SHP77 (cell line): ENCODE measurements at places on chromosomes 12 and 14.

DNA sequence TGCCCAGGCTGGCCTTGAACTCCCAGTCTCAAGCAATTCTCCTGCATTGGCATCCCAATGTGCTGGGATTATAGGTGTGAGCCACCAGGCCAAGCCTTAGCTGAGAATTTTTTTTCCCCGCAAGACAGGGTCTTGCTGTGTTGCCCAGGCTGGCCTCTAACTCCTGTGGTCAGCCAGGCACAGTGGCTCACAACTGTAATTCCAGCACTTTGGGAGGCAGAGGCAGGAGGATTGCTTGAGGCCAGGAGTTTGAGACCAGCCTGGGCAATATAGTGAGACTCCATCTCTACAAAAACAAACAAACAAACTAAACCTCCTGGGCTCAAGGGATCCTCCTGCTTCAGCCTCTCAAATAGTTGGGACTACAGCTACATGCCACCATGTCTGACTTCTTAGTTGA, 27.3 kb downstream of the DEPDC4 start:
- DNase-seq = no peak

DNA sequence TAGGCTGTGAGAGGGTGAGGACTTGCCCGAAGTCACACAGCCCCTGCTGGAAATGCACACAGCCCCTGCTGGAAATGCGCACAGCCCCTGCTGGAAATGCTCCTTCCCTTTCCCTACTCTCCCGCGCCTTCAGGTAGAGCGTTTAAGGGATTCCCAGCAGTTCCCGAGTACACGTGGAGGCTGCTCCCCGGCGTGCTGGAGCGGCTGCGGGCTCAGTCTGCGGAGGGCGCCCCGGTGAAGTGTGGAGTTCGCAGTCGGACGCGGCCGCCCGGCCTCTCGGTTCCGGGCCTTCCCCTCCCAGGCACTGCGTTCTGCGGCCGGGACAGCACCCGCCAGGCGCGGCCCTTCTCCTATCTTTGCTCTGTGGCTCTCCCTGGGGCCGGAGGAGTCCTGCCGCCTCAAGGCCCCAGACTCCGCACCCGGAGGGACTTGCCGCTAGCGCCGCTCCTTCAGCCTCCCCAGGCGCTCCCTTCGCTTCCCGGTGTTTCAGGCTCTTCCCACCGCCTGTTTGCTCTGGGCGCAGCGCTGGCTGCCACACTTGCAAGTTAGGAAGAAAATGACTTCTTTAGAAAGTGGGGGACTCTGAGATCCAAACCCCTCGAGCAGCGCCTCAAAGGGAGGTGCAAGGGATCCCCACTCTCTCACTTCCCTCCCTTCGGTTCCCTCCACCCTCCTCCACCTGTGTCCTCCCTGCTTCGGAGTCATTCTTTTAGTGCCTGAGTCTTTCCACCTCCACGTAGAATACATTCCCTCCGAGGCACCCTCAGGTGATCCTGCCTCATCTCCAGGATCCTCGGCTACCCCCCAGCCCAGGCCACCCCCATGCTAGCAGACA, 8.3 kb upstream of the TBX5 start:
- DNase-seq = no peak

GRCh38 chr14:64971943-64972791, at the start of gene RAB15:
TSS of gene RAB15 (minus strand) at chr14:64972336. CDS start at chr14:64972076, 260 bp downstream.
- DNase-seq = no peak

DNA sequence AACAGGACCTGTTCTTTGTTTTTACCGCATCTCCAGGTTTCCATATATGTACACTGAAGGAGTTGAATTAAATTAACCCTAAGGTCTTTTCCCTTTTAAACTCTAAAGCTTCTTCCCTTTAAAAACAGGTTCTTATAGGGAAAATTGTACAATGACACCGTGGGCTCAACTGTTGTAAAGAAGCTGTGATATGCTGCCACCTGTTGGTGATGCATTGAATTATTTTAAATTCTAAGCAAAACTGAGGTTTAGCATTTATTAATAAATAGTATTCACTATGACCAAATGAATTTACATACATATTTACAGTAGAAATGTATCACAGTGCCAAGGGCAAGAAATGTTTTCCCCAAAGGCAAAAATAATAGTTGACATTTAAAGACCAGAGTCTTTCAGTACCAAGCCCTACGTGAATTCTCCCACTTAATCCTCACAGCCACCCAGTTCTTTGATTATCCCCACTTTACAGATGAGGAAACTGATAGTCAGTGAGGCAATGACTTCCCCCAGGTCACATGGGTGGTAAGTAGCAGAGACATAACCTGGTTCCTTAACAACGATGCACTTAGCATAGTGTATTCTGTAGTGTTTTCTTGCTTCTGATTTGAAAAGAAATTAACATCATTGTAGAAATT, 35.7 kb upstream of the TMEM263 start:
- peak; percentile 30 for DNase-seq

DNA sequence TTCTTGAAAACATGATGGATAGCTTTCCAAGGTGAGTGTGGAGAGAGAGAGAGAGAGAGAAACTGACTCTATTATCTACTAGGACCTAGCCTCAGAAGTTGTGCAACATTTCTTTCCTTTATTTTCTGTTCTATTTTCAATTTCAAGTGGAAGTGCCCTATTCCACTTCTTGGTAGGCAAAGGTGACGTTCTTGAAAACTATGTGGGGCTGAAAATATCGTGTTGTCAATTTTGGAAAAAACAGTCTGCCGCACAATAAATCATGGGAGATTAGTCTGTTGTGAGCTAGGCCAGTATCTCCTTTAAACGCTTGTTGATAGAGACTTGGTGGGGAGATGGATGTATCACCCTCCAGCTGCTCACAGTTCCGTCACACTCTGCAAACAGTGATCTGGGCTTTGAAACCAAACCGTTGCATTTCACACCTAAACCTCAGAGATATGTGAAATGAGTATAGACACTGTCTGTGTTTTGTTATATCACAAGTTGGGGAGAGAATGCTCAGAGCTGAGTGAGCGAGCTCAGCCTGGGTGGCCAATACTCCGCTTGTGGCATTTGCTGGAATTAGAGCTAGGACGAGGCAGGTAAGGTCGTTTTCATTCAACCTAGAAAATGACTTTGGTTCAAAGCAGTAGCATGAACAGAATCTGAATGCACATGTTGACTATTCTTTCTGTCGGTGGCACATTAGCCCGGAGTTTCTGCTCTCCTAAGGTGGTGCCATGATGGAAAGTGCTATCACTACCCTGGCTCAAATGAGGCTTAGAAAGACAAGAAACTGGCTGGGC, 75.1 kb upstream of the ST8SIA1 start:
- no peak for DNase-seq

DNA sequence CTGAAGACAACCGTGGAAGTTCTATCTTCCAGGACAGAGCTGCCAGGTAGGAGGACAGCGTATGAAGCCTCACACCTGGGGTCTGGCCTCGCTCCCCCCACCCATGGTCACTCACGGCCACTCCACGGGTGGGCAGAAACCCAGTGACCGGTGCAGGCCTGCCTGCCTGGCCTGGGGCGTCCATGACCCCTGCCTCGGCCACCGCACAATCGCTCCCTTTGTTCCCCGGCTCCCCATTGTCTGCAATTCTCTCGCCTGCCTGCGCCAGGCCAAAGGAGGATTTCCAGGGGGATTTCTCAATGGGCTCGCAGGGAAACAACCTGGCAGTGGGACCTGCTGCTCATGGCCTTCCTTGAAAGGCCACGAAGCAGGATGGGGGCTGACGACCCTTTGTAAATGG, 22.6 kb downstream of the CCDC85C start:
- DNase-seq = no peak

DNA sequence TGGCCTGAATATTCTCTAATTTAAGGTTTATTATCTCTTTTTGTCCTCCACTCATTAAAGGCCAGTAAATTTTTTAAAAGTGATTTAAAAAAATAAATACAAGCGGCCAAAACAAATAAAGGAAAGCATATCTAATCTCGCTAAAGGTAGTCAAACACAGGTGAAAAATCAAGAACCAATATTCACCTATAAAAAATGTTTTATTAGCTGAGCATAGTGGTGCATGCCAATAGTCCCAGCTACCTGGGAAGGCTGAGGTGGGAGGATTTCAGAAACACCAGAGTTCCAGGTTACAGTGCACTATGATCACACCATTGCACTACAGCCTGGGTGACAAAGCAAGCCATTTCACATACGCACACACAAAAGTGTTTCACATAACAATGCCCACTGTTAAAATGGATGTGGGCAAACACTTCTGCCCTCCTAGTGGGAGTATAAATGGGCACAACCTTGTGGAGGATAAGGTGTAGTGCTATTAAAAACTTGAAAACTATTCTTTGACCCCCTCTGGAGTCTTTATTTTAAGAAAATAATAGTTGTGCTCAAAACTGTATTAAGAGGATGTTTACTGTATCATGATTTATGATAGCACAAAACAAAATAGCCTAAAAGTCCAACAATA, 32.7 kb upstream of the NAP1L1 start:
- DNase-seq = no peak

- DNase-seq = no peak
Measured at GRCh38 chr14:92501891-92502351, 11.7 kb upstream of the RIN3 start.

- no peak for DNase-seq
Measured at GRCh38 chr14:93946104-93946503, 19.0 kb downstream of the FAM181A start.

- DNase-seq = peak; percentile 6
Measured at GRCh38 chr12:79983986-79984620, 49.2 kb upstream of the PPP1R12A start.

DNA sequence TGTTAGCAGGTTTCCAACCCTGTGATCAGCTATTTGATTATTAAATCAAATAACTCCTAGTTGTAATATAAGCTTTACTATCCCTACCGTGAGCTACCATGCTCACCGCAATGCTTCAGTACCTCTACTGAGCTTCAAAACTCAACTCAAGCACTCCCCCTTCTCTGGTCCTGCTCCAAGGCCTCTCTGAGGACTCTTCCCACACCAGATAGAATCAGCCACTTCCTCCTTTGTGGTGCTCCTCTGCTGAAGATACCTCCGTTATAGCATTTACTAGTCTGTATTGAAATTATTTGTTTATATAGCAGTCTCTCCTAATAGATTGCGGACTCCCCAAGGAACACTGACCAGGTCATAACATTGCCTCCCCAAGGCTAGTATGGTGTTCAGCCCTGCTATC, 17.5 kb downstream of the AREL1 start:
- no peak for DNase-seq

- DNase-seq = peak; percentile 32
Measured at GRCh38 chr14:85596562-85596961, 66.6 kb downstream of the FLRT2 start.

GRCh38 chr14:72850360-72850759, 43.5 kb downstream of the DPF3 start:
- no peak for DNase-seq

GRCh38 chr12:49274396-49275069, 9.7 kb downstream of the TUBA1C start:
- no peak for DNase-seq

- DNase-seq = no peak
Measured at GRCh38 chr12:43858096-43858495, 22.2 kb downstream of the TMEM117 start.

GRCh38 chr12:69022674-69023073, 89.7 kb upstream of the CPM start:
- DNase-seq = no peak

GRCh38 chr14:73097421-73097820, 38.9 kb upstream of the PSEN1 start:
- DNase-seq = no peak

DNA sequence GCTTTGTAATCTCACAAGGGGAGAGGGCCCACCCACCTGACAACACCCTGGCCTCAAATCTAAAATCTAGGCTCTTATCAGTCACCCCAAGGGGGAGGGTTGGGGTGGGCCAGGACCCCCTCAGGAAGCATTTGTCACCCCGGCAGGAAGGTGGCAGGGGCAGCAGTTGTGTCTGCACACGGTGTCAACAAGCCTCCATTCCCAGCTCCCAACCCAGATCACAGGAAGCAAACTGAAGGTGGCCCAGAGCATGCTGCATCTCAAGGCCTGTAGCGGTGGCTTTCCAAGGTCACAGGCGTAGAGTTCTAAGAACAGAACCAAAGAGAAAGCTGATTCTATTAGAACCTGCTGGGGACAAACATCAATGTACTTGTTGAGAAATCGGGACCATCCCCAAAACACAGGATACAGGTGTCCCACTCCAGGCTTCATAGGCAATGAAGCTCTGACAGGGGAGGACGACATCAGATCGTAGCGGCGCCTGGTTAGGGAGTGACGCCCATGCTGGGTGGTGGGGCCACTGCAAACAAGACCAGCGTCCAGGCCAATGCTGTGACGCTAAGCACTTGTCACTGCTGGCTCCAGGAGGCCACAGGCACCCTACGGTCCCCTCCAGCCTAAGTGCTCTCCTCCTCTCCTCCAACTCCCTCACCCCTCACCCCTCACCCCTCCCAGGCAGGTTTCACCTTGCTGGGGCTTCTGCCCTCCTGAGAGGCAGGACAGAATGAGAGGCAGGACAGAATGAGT, 52.9 kb downstream of the CCDC88C start:
- no peak for DNase-seq

DNA sequence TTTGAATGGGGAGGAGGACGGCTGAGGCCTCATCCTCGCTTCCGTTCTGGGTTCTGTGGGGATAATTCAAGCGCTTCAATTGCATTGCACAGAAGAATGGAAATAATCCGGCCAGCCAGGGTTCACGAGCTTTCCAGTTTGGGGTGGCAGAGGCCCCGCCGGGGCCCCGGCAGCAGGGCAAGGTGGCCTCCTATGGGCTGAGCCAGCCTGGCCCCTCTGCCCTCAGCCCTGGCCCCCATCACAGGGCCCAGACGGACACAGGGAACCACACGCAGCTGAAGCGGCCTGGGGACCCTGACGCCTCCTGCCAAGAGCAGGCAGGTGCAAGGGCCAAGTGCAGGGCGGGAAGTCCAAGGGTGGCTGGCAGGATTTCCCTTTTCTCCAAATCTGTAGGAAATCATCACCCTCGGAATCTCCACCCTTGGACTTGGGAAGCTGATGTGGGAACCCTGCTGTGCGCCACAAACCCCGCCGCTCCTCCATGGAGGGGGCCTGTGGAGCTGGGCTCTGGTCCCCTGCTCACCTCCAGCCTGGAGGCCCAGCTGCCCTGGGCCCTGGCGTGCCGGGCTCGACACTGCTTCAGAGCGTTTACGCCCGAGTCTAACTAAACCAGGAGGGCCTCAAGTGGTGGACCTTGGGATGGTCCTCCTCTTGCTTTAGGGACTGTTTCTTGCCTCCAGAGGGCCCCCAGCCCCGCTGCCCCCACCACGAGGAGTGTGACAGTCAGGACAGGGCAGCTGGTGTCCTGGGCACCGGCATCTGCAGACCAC, 78.4 kb downstream of the MOK start:
- DNase-seq = no peak

GRCh38 chr12:52091869-52092268, 12.4 kb downstream of the SMIM41 start:
- DNase-seq = no peak

- peak; percentile 41 for DNase-seq
Measured at GRCh38 chr14:66624336-66624937, 116.5 kb downstream of the GPHN start.

- DNase-seq = no peak
Measured at GRCh38 chr14:92473261-92473968, 40.2 kb upstream of the RIN3 start.
